Hair follicle dermal papilla cell (primary cell): ENCODE measurements at places on chromosomes 3 and 15. TPM values are rescaled to one million over a fixed set of nuclear protein-coding genes. Genes with fewer than 3 reads are reported as not detected.

Gene SLC2A2
- total RNA-seq, result under 0.01 TPM in 1 of 2 replicates, not detected in the other

Gene FGF12
- total RNA-seq, result 0.61 and 2.3 TPM in 2 replicates

Gene SCN11A
- under 0.01 TPM in 2 replicates for total RNA-seq

Gene COL6A5
- under 0.01 and 0.97 TPM in 2 replicates for total RNA-seq

Gene CCDC32
- total RNA-seq, result 19.4 and 21.3 TPM in 2 replicates

Gene TBC1D2B
- total RNA-seq, result 90.3 and 111 TPM in 2 replicates

Gene ZNF662
- total RNA-seq, result 4.3 and 6.7 TPM in 2 replicates

Gene CNTN6
- total RNA-seq, result 1.3 TPM in 1 of 2 replicates, not detected in the other

Gene DGKG
- under 0.01 and 0.24 TPM in 2 replicates for total RNA-seq

Gene MEX3B
- total RNA-seq, result 2.3 and 4.4 TPM in 2 replicates

Gene RHOV
- total RNA-seq, result 0.16 and 0.24 TPM in 2 replicates
